Ascending aorta (tissue), 2 donors: ENCODE measurements at places on chromosomes 6 and 20.

GRCh38 chr6:150891888-150892485, 26.5 kb downstream of the MTHFD1L start:
- DNase-seq: peak; percentile 83

DNA sequence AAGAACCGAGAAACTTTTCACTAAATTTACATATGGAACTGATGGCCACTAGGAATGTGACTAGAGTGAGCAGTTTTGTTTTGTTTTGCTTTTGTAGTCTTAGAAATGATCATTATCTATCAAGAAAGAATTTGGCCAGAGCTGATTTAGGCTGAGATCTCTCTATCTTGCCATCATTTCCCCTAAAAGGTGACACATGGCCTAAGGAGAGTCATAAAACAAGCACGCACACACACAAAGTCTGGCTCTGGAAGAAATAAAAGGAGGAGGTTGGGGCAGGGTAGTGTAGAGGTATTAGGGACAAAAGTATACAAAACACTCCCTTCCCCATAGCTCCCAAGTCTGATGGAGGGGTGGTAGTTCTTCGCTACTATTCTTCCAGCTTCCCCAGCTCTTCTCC, 56.4 kb downstream of the RIPOR2 start:
- DNase-seq: no peak

- DNase-seq: peak; percentile 77
Measured at GRCh38 chr6:122789182-122790027, at the start of gene SMPDL3A. TSS of gene SMPDL3A (plus strand) at chr6:122789258. CDS start at chr6:122789347, 89 bp downstream.

DNA sequence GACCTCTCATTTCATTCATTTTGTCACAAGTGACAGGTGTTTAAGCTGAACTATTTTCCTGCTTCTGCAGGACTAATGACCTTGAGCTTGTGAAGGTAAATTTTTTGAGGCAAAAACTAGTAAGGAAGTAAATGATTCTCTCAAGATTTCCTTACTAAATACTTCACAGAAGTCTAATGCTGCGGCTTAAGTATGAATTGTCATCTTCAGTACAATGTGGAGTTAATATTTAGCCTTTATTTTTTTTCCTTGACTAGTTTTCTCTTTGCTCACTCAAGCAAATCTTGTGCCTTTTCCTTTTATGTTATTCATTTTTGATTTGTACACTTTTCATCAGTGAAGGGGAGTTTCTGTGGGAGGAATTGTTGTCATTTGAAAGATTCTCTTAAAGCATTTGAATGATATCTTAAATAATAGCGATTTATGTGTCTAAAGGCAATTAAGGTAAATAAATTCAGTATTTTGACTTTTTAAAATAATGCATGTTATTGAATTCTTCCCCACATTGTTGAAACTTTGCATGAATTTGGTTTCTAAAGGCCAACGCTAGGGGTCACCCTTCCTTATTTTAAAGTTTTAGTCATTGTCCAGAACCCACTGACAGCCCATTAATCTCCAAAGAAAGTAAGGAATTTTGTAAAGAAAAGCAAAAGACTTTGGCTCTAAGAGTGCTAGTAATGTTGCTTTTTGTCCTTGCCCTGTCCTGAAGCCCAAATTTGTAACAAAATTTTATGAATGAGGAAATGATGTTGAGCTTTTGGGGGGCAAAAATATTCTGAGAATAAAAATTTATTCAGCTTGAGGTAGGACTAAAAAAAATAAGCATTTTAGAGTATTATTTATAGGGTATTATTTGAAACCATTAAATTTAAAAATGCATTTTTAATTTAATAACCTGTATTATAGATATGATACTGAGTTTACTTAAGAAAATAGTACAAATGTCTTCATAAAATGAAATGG, 157.4 kb upstream of the LAMA2 start:
- DNase-seq: no peak

DNA sequence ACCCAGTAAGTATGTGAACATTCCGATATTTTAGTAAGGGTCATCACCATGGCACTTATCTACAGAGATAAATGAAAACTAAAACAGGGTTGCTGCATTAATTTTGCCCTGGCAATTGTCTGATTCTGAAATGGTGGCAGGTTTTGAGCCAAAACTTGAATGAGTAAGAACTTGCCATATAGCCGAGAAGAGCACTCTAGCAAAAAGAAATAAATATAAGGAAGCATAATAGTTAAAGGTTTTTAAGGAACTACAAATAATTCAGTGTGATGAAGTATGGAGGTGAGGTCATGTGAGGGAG, 68.5 kb upstream of the BTN3A2 start:
- DNase-seq: no peak

- no peak for DNase-seq
Measured at GRCh38 chr6:127924440-127924839, 23.6 kb upstream of the THEMIS start.

- DNase-seq: no peak
Measured at GRCh38 chr6:158205169-158205944, 37.2 kb downstream of the GTF2H5 start.

DNA sequence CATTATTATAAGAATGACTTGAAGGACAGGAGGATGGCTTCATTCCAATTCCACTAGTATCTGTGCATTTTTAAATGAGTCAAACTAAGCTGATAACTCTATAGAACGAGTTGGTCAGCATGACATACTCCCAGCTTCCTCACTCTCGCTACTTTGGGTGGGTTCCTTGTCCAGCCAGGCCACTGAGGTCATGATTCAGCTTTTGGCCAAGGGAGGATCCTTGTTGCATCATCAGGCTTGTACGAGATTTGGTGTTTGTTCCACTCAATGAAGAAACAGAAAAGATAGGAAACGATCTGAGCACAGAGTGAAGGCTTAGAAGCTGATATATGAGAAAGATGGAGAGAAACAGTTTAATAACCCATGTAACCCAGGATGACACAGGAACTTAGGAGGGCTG, 19.8 kb downstream of the NEDD9 start:
- peak; percentile 87 for DNase-seq

GRCh38 chr20:50445354-50446151, 64.6 kb upstream of the PTPN1 start:
- DNase-seq: no peak

GRCh38 chr20:32538526-32538939, 46.6 kb downstream of the NOL4L start:
- DNase-seq: no peak

DNA sequence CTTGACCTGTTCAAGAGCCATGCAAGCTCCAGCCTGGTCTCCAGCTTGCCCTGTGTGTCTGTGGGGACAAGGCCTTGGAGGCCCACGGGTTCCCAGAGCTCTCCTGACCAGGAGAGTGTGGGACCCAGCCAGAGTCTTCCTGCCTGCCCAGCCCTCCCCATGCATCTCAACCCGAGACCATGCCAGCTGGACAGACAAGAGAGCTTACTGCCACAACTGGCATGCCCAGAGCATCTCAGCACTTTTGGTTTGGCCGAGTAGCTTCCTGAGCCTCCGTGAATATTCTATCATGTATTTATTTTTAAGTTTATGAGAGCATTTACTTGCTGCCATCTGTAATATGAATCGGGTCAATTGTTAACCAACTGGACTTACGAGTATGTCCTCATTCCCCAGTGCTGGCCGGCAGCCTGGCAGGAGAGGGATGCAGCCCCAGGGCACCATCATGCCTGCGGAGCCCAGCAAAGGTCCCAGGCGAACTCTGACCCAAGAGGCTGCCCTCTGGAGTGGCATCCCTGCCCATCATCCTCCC, 14.9 kb downstream of the IP6K3 start:
- no peak for DNase-seq

DNA sequence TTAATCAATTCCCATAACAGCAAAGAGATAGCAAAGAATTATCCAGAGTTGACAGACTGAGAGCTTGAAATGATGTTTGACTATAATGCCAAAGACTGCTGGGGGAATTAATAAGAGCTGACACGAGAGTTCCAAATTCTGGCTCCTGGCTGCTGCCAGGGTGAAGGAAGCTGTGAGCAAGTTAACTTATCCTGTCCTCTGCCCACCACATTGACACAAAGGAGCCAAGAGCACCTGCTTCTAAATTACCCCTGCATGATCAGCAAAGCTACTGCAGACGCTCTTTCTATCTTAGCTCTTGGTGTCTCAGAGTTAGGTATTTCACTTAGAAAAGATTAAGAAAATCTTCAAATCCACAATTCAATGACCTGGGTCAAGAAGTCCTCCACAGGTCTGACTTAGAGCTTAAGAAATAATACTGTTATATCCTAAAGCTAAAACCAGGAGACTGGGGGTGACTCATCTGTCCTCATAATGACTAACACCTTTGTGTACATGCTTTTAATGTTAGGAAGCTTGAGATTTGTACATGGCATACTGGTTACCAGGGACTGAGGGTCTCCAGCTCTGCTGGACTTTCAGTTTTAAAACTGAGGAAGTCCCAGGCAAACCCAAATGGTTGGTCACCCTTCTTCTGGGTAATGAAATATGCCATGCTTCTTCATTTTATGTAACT, 13.2 kb upstream of the FRK start:
- no peak for DNase-seq

DNA sequence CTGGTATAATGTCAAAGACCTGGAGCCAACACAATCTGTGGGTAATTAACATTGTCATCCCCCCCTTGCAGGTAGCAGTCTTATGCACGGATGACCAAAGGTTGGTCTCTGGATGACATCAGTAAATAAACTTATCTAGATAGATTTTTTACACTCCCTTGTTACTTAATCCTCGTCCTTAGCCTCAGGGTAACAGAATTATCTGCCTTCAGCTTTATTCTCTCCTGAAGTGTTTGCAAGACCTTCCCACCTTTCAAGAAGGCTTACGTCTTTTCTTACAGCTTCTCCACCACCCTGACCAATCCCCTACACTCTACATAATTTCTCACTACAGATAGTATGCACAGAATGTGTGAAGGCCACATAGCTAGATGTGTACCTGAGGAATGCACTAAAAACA, 434.8 kb upstream of the HTR1E start:
- DNase-seq: no peak

GRCh38 chr6:151811081-151811480, 3.6 kb downstream of the ESR1 start:
- no peak for DNase-seq

- peak; percentile 96 for DNase-seq
Measured at GRCh38 chr6:166999145-166999883, at the start of gene CEP43. TSS of gene CEP43 (plus strand) at chr6:166999397. CDS start at chr6:166999413, 16 bp downstream.

DNA sequence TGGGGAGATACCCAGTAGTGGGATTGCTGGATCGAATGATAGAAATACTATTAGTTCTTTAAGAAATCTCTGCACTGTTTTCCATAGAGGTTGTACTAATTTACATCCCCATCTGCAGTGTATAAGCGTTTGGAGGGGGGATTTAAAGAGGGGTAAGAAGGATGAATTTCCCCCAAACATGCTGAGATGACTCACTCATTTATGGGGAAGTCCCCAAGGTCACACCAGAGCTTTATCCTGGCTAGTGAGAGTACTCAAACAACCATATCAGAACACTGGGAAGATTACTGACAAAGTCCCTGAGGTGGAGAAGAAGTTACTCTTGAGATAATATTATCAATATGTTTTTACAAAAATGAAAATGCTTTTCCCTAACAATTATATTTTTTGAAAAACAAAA, 44.0 kb downstream of the ROS1 start:
- DNase-seq: no peak

GRCh38 chr6:32792901-32793435, 23.8 kb downstream of the HLA-DOB start:
- DNase-seq: no peak

- DNase-seq: no peak
Measured at GRCh38 chr6:54598787-54599313, 247.7 kb upstream of the FAM83B start.

GRCh38 chr6:99013661-99014060, 65.9 kb upstream of the FBXL4 start:
- DNase-seq: no peak

GRCh38 chr20:58102261-58102660, 126.2 kb downstream of the ANKRD60 start:
- no peak for DNase-seq

- DNase-seq: no peak
Measured at GRCh38 chr6:10278746-10279145, 136.1 kb downstream of the TFAP2A start.

GRCh38 chr6:47106721-47107197, 64.6 kb upstream of the ADGRF1 start:
- no peak for DNase-seq

DNA sequence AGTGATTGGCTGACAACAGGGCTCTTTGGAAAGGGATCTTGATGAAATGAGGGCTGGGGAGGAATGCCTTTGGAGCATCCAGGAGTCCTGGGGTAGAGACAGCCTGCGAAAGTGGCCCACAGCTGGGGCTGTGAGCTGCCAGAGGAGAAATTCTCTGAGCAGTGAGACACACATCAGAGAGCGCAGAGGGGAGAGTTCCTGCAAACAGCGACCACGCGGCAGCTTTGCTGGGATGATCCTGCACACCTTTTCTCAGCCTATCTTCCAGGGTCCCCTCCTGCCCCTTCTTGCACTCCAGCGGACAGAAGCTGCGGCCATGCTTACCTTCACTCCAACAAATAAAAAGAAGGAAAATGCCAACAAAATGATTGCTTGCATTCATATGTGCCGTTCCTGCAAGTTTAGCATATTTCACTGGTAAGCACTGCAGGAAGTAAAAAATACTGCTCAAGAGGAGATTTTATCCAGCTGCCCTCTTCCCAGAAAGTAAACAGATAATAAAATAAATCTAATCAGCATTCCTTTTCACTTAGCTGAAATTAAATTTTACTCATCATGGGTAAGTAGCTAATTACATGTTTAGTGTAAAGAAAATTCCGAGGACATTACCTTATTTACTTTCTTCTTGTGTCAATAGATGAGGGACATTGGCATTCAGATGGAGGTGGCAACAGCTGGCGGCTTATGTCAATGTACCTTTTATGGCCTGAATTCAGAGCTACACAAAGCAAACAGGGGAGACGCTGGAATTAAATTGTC, 339.9 kb upstream of the ARID1B start:
- DNase-seq: no peak

DNA sequence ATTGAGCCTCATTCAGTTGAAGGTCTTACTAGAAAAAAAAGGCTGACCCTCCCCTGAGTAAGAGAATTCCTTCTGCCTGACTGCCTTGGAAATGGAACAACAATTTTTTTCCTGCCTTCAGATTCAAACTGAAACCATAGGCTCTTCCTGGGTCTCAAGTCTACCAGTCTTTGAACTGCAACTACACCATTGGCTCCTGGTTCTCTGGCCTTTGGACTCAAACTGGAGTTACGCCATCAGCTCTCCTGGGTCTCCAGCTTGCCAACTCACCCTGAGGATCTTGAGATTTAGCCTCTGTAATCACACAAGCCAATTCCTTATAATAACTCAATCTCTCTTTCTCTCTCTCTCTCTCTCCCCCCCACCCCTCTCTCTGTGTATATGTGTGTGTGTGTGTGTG, 36.0 kb upstream of the SNX9 start:
- no peak for DNase-seq

GRCh38 chr6:108174371-108175175, 8.8 kb downstream of the NR2E1 start:
- DNase-seq: peak; percentile 62
